ENCODE measurements at places on chromosomes 2 and 18.

- DNase-seq: no peak
Observed at GRCh38 chr2:152320814-152321213, 14.2 kb upstream of the FMNL2 start.

DNA sequence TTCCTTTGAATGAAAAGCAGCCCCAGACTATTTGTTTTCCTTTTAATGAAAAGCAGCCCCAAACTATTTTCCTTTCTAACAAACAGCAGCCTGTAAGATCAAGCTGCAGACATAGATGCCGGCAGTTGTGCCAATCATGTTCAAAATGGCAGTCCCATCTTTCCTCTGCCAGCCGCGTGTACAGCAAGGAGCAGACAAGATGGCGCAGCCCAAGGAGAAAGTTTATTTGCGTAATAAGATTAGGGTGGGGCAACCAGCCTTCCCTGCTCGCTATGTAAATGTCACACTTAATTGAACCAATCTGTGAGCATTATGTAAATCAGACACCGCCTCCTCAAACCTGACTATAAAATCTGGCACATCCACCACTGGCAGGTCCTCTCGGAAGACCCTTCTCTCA is 226.0 kb downstream of the TGIF1 start:
- DNase-seq: no peak

DNA sequence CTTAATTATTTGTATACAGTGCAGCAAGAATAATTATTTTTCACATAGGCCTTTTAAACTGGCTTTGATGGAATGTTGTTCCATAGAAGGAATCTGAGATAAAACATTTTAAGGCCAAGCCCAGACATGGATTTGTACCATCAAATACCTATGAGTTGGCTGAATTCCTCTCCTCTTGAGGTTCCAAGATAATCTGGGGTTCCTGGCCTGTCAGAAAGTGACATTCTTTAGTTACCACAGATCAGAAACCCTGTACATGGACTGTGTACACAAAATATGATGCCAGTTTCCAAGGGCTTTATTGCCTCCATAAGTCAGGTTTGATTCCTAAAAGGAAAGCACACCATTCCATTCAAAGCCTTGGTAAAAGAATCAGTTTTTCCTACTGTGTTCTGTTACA is 1256.7 kb upstream of the NRXN1 start:
- DNase-seq: no peak

DNA sequence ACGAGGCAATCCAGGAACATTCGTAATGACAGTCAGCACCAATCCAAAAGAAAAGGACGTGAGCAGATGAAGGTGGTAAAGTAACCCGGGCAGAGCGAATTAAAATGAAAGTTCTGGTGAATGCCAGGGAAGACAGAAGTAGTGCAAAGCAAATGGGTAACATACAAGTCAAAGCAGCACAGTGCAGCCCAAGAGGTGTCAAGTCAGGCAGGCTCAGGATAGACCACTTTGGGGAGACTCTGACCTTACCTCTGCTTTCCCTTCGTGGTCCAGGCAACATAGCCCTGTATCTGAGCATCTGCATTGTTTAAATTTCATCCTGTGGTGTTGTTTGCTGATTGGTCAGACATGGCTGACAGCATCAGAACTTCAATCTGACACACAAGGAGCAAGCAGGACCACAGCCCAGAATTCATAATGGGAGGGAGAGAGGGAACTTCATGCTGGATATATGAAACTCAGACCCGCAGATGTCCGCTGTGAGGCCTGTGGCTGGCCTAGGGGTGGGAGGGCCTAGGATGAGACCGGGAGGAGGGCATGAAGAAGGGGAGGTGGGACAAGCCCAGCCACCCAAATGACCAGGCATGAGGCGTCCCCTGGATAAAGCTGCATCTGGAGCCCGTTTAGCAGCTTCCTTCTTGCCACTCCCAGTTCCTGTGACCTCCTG is 285.7 kb downstream of the TCF4 start:
- no peak for DNase-seq

DNA sequence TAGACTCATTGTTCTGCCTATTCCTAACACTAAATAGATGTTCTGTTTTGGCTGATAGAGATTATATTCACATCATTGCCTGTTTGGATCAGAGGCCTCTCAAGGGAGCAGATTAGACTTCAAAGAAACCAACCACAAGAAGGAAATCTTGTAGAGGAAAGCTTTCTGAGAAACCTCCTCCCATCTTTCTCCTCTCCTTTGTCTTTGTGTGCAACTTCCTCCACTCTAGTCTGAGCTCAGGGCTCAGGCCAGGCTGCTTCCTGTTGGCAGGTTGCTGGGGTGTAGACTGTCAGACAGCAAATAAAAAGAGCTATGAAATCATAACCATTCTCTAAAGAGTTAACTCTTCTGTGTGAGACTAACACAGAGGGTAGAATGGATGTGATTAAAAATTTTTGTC is 113.0 kb downstream of the TGFA start:
- no peak for DNase-seq

DNA sequence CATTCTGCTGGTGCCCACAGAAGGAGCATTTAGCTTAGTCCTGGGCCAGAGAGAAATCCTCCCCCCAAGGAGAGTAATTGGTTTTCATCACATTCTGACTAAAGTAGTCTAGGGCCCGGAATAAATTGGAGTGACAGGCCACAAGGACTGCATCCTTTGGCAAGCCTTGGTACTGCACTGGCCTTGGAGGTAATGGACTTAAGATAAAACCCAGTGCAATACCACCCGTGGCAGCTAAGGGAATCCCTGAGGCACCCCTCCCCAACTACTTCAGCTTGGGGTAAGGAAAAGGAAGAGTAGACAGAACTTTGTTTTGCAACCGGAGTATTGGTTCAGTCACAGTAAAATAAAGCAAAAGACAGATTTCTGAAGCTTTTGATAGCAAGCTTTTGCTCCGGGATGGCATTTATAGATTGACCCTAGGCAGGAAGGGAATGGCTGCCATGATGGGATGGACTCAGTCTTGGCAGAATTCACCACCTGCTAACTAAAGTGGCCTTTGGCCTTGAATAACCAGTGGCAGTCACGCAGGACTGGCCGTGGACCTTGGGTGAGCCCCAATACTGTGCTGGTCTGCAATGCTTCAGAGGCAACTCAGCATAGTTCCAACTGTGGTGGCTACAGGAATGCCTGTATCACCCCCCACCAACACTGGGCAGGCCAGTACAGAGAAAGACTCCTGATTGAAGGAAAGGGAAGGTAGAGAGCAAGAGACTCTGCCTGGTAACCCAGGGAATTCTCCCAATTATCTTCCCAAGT is 14.1 kb downstream of the ORC4 start:
- DNase-seq: no peak

DNA sequence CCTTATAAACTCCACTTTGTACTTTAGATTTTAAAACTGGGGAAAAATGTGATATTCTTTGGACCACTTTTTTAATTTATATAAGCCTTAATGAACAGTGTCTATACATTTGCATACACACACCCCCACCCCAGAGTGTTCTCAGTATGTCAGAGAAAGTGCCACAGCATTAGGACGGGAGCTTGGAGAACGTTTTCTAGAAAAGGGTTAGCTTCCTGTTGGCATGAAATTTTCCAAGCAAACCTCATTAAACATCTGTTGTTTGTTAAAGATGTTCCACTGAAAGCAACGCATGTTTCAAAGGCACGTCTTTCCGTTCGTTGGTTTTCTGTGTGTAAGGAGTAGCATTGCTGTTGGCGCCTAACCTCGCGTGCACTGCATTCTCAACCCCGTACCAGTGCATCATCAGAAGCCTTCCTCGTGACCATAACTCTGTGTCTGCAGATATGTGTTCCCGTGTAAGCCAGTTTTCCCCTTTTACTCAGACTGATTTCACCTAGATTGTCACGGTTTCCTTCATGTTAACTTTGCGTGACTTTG is 228.5 kb downstream of the ALPK2 start:
- no peak for DNase-seq

DNA sequence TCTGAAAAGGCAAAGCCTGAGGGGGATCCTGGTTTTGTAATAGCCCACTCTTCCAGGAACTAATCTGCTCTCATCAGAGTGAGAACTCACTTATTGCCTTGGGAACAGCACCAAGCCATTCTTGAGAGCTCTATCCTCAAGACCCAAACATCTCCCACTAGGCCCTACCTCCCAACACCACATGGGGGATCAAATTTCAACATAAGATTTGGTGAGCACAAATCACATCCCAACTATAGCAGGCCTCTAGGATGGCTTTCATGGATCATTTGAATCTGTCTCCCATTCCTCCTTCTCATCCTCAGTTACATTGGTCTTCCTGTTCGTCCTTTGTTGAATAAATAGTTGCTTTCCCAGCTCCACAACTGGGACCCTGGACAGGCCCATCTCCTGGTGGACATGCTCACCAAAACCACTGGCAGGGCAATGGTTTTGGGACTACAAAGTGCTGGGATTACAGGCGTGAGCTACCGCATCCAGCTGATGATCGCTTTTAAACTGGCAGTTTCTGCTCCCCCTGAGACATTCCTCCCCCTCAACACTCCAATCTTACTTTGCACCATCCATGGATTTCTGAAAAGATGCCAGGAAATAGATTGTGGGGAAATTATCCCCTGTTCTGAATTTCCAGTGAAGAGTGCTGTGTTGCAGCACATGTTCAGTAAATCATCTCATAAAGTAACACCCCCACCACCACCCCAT is 42.6 kb downstream of the MCFD2 start:
- no peak for DNase-seq

- DNase-seq: no peak
Observed at GRCh38 chr2:144995482-144995881, 475.6 kb upstream of the ZEB2 start.

- DNase-seq: no peak
Observed at GRCh38 chr2:8481463-8482009, 200.3 kb upstream of the ID2 start.

DNA sequence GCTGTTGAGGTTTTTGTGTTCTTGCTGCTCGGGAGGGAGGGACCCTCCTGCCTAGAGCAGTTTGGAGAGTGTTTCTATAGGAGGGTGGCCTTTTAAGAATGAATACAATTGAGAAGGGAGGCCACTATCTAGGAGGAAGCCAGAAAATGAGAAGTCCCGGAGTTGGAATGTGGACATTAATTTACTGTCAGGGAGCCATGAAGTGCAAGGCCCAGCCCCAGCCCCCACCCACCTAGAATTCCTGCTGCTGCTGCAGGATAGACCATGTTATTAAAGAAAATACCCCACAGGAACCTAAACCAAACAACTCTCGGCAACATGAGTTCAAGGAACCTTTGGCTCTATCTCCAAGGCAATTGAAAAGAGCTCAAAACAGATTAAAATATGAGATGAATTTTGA is 46.0 kb downstream of the ZBTB7C start:
- DNase-seq: no peak

DNA sequence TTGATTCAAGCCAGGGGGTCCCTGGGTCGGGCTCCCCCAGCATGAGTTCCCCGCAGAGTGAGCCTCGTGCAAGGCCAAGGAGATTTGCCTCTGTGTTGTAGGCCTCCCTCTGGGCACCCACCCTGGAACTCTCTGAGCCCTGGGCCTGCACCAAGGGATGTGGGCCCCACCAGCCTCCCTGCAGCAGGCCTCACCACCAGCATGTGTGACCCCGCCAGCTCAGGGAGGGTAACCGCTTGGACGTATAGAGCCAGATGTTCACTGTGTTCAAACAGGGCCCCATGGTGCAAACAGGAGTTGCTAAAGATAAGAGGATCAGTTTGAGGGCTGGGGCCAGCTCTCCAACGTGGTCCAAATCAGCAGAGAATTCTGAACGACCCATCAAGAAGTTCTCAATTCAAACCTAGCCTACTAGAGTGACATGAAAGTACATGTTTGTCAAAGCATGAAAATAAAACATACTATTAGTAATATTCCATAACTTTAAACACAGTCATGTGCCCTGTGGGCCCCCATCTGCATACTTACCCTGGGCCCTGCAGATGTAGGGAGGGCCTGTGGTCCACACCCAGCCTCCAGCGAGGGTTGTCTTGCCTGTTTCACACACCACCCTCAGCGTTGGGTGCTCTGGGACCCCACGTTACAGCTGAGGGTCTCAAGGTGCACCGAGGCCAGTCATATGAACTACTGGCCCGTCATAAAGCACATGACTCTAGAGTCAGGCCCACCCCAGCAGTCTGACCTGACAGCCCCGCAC is 5.5 kb upstream of the TUBB6 start:
- DNase-seq: no peak

- no peak for DNase-seq
Observed at GRCh38 chr2:46170611-46171350, 126.4 kb upstream of the EPAS1 start.

DNA sequence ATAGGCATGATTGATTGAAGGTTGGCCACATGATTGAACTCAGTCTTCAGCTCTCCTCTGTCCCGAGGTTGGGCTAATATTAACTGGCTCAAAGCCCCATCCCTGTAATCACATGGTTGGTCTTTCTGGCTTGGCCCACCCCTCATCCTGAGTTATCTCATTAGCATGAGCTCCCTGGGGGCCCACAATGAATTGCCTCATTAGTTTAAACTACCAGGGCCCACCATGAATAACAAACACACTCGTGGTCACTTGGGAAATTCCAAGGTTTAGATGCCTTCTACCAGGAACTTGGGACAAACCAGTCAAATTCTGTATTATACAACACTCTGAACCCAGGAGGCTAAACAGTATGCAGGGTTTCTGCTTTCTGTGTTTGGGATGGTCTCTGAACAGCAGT is 121.7 kb upstream of the B3GNT2 start:
- no peak for DNase-seq

GRCh38 chr2:138123741-138124140 is 159.5 kb downstream of the HNMT start:
- no peak for DNase-seq

GRCh38 chr2:203330434-203330833 is 2.2 kb downstream of the ABI2 start:
- no peak for DNase-seq

GRCh38 chr2:215746887-215747615 is 266.3 kb downstream of the MREG start:
- DNase-seq: no peak

- DNase-seq: no peak
Observed at GRCh38 chr2:67294218-67294617, 102.9 kb upstream of the ETAA1 start.

DNA sequence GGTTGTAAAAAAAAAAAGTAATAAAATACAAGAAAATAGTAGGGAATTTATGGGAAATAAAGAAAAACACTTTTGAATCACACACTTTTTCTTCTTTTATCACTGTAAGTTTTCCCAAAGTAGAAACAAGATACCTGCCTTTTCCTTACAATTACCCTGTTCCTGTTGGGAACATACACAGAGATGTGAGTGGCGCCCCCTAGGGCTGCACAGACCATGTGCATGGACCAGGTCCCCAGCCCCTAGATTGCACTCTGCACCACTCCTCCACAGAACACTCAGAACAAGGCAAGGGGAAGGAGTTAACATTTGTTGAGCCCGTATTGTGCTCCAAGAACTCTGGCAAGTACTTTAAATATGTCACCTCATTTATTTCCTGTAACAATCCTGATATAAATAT is 118.7 kb upstream of the NRP2 start:
- no peak for DNase-seq

DNA sequence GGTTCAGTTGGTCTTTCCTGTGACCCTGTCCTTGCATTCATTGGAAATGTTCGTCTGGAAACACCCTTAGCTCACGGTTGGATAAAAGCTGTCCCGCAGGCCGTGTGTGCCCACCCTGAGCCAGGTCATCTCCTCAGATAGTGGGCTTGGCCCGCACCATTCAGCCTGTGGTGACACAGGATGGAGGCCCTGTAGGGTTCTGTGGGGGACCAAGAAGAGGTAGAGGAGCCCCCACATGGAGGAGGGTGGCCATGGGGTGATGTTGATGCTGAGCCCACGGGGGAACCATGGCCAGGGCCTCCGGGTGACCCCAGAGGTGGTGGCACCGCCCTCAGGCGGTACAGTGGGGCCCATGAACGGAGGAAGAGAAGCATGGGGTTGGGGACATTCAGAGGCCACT is 62.7 kb downstream of the ASAP2 start:
- DNase-seq: no peak

- no peak for DNase-seq
Observed at GRCh38 chr2:206840999-206841398, 75.6 kb downstream of the FASTKD2 start.

All from posterior cingulate gyrus (tissue), 11 donors.